T-helper 9 cell (primary cell): ENCODE measurements at places on chromosomes 2 and 18.

DNA sequence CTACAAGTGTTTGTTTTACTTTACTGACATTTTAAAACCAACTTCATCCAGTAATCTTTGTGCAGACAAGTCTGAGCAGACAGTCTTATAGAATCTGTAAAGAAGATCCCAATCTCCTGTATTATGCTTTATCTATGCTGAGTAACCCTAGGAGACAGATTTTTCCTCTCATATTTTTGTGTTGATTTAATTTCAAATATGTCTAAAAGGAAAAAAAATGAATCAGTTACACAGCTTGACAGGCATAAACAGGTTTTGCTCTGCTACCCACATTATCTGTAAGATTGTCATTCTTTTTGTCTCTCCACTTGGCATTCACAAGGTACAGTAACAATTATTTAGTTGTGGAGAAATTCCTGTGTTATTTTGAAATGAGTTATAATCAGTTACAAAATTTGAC lies 415.0 kb downstream of the NYAP2 start:
- DNase-seq, result no peak

- DNase-seq, result no peak
Measured at GRCh38 chr18:3554091-3554601, 104.2 kb downstream of the TGIF1 start.

DNA sequence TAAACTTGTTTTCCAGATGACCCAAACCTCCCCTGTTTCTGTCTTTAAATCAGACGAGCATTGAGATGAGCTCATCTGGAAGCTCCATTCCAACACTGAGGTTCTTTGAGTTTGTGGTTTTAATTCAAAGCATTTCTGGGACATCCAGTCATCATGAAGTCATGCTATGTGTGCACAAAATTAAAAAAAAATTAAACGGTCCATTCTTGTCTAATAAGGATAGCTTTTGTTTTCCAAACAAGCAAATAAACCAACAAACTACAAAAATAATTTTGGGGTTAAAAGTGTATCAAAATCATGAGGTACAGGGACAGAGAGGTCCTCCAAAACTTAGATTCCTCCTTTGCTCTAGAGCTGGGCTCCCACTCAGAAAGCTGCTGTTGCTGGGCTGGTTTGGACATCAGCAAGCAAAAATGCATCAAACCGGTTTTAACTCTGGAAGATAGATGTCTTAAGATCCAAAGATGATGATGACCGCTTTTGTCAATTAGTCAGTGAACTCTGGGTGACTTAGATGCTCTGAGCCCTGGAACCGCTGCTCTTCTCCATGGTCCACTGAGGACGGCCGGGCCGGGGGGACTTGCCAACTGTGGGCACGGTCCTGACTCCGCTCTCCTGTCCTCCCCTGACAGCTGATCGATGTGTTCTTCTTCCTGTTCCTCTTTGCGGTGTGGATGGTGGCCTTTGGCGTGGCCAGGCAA lies 65.4 kb downstream of the TRPM8 start:
- DNase-seq, result no peak

DNA sequence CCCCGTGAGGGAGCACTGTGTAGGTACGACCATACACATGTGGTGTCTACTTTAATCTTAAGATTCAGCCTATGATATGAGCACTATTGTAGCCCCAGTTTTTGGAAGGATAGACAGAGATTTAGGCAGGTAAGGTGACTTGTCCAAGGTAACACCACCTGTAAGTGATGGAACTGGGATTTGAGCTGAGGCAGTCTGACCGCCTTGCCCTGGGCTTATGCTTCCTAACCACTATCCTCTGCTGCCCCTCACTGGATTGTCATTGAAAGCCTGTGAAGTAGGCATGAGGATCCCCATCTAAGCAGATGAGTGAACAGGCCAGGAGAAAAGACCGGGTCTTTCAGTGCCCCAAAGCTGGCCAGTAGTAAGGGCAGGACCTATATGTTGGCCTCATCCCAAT lies 343.8 kb downstream of the CYRIA start:
- no peak for DNase-seq

DNA sequence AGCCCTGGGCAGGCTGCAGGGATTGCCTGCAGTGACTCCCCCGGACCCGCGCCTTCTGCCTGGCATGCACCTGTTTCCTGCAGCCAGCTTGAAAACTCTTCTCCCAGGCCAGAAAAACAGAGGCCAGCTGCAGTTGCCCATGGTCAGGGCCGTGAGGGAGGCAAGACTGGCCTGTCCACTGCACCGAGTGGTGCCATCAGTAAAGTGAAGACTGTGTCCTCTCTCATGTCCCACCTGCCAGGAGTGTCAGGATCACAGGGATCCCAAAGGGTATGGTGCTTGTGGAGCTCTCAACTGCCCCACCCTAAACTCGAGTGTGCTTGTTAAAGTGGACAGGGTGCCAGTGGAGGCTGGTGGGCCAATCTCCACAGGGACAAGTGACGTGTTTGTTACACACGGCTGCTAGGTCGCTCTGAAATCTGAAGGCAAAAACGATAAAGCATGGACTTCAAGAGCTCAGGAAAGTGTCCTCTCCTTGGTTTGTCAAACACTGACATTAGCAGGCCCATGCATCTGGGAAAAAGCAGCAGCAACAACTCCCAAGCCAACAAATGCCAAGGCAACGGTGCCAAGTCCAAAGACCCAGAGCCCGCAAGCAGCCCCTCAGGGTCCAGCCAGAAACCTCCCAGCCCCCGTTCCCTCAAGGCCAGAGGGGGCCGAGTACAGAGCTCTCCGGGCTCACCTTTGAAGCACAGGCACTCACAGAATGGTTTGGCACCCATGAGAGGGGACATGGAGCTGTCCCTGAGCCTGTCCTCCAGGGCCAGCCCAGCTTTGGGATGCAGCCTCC lies 213.2 kb downstream of the HDAC4 start:
- no peak for DNase-seq

- DNase-seq, result no peak
Measured at GRCh38 chr2:46847726-46848412, 67.7 kb downstream of the MCFD2 start.

- no peak for DNase-seq
Measured at GRCh38 chr18:41237317-41237716, 717.7 kb upstream of the PIK3C3 start.

DNA sequence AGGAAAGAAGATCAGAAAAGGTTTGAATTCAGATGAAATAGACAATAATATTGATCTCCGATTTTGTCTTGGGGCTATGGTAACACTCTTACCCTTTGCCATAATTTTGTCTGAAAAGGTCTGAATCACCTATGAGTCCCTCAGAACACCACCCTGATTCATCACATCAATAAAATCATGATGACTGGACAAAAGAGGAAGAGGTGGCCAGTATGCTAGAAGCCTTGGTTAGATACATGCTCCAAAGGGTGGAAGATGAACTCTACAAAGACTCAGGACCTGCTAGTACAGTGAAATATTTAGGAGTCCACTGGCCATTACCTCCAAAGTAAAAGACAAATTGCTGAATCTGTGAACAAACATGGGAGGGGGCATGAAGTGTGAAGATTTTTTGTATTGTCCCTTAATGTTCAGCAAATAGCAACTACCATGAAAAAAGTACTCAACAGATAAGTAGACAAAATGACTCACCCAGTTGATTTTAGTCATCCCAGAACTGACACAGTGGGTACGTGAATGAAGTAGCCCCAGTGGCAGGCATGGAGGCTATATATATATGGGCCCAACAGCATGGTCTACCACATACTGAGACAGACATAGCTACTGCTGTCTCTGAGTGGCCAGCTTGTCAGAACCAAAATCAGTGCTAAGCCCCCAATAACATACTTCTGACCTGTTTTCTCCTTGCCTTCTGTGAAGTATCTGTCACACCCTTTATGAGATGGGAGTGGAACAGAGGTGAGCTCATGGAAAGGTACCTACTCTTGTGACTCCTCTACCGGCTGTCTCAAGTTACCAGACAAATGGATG lies 36.5 kb upstream of the GLS start:
- no peak for DNase-seq

DNA sequence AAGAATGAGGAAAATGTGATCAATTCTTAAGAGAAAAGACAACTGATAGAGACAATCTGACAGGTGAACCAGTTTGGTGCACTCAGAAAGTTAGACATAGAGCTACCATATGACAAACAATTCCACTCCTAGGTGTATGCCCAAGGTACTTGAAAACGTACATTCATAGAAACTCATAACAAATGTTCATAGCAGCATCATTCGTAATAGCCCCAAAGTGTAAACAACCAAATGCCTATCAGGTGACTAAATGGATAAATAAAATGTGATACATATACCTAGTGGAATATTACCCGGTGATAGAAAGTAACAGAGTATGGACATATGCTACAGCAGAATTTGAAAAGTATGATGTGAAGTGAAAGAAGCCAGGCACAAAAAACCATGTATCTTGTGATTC lies 149.3 kb upstream of the TRIB2 start:
- no peak for DNase-seq

DNA sequence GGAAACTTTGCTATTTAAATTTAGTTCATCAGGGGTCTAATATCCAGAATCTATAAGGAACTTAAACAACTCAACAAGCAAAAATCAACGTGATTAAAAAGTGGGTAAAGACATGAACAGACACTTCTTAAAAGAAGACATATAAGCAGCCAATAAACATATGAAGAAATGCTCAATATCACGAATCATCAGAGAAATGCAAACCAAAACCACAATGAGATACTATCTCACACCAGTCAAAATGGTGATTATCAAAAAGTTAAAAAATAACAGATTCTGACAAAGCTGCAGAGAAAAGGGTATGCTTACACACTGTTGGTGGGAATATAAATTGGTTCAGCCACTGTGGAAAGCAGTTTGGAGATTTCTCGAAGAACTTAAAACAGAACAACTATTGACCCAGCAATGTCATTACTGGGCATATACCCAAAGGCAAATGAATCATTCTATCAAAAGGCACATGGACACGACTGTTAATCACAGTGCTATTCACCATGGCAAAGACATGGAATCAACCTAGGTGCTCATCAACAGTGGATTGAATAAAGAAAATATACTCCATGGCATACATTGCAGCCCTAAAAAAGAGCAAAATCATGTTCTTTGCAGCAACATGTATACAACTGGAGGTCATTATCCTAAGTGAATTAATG lies 189.9 kb downstream of the SLC4A10 start:
- no peak for DNase-seq

DNA sequence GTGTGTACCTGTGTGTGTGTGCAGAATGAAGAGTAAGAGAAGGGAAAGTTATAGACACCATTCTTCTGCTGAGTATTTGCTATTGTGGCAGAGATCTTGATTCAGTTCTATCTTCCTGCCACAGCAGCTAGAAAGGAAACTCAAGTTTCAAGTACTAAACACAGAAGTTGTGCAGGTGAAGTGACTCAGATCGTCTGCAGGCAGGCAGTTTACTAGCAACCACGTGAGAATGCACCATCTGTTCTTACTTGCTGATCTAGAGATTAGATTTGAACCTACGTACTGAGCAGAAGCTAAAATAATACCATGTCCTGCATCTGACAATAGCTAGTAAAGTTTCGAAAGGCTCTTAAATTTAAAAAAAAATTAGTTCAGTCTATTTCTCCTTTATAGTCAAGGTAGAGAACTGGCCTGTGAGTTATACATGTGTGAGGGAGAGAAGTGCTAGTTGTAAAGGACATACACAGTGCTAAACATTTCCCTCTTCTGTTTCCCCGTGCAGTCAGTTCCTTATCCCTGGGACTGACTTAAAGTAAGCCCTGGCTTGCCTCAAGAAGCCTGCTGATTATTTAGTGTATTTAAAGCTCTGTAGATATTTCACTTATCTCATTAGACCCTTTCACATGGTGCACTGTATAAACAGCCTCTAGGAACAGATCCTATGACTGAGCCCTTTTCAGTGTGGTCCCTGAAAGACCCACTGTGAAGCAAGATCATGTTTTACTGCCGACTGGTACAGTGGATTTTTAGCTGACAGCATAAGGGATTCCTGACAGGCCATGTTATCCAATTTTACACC lies 45.0 kb downstream of the SLC38A11 start:
- DNase-seq, result no peak

- no peak for DNase-seq
Measured at GRCh38 chr18:45015788-45016128, 335.1 kb downstream of the SETBP1 start.

DNA sequence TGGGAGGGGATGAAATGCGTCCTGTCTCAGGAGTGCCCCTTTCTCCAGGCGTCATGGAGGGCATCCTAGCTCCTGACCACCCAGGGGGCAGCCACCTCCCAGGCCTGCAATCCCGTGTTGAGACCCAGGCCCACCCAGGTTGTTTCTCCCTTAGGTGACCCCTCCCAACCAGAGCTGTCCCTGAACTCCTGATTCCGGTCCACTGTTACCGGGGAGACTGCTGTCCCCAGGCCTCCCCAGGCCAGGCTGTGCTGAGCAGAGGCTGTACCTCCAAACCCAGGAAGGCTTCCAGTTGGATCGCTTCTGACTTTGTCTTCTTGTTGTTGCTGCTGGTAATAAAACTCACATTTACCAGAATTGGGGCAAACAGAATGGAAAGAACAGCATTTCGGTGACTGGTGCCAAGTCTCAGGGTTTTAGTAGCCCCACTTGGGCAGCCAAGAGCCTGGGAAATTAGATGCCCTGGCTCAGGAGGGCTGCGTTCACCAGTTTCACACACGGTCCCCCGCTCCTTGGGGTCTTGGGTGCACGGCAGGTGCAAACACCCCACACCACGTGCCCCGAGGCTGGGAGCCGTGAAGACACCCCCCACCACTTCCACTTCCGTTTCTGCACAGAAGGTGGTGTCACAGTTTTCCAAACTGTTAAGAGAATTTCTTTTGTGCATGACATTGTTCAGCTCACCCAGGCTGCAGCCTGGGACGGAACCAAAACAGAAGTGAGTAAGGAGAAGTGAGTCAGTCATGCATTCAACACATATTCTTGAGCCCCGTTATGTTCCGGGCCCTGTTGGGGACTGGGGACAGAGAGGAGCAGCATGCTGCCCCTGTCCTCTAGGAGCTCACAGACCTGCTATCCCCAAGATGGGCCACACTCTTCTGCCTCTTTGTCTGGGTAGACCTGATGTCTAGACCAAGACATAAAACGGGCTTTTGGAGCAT lies 29.4 kb downstream of the ITM2C start:
- no peak for DNase-seq

DNA sequence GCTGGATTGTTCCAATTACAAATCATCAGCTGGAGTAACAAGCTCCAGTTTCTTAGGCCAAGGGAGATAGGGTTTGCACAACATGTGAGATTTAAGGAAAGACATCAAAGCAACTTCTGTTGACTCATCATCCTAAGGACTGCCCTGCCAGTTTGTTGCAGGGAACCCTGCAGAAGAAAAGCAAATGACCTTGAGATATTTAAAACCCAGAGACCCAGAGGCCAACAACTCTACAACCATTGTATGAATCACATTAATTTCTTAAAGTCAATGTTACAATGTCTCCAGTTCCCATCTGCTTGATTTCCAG lies 491.8 kb upstream of the ACVR2A start:
- DNase-seq, result no peak

GRCh38 chr18:32980896-32981295 lies 208.1 kb upstream of the KLHL14 start:
- DNase-seq, result no peak

DNA sequence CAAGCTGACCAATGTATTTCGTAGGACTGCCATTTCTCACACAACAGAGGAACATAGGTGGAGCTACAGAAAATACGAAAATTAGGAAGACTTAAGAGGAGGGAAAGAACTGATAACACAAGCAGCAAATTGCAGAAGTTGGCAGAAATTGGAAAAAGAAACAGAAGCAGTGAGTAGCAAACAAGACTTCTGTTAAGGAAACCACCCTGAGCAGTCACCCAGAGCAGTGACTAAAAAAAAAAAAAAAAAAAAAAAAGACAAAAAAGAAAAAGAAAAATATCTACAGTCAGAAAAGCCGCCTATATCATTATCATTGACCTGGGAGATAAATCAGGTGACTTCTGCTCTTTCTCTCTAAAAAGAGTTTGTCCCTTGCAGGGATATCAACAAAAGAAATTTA lies 21.4 kb downstream of the STK17B start:
- DNase-seq, result no peak
